ENCODE measurements at places on chromosomes 16 and 17. TPM values are rescaled to one million over a fixed set of nuclear protein-coding genes. Genes with fewer than 3 reads are reported as not detected.

AIPL1 gene
- 0.71 TPM for total RNA-seq

CLEC18A gene
- 1.4 TPM for total RNA-seq

UNC45B gene
- 0.15 TPM for total RNA-seq

COX6A2 gene
- not detected for total RNA-seq

EXOC3L1 gene
- total RNA-seq = 1.3 TPM

SCGB1C2 gene
- total RNA-seq = not detected

KCTD19 gene
- 0.06 TPM for total RNA-seq

CTRB2 gene
- total RNA-seq = not detected

WSCD1 gene
- total RNA-seq = 47.4 TPM

PYDC1 gene
- total RNA-seq = 3.0 TPM

CNTNAP4 gene
- not detected for total RNA-seq

AHSP gene
- total RNA-seq = 1.4 TPM

GNG13 gene
- not detected for total RNA-seq

HELZ gene
- total RNA-seq = 48.7 TPM

KRTAP4-4 gene
- total RNA-seq = not detected

EPOP gene
- 4.0 TPM for total RNA-seq

KCNJ18 gene
- total RNA-seq = not detected

CMTM2 gene
- not detected for total RNA-seq

SLC5A10 gene
- not detected for total RNA-seq

LPO gene
- 0.52 TPM for total RNA-seq

CFAP97D1 gene
- 0.07 TPM for total RNA-seq

TEDC2 gene
- total RNA-seq = 54.2 TPM

KRT13 gene
- total RNA-seq = not detected

USP43 gene
- 6.9 TPM for total RNA-seq

KRT26 gene
- total RNA-seq = not detected

FNDC8 gene
- total RNA-seq = not detected

C16orf74 gene
- 7.3 TPM for total RNA-seq

DLX3 gene
- total RNA-seq = 0.15 TPM

TRIM72 gene
- total RNA-seq = 2.1 TPM

ASIC2 gene
- 1.1 TPM for total RNA-seq

KRT222 gene
- 0.75 TPM for total RNA-seq

LUC7L gene
- 129 TPM for total RNA-seq

CACNG3 gene
- total RNA-seq = not detected

KRTAP2-3 gene
- total RNA-seq = not detected

All from H1 (cell line).